Stimulated activated CD8-positive, alpha-beta memory T cell treated with anti-CD3 and anti-CD28 coated beads, Interleukin-7, amount 100 ng/mL, for 1 hour (primary cell): ENCODE measurements at places on chromosomes 5 and 9.

GRCh38 chr9:35952526-35953191, 5.3 kb downstream of the OR2S2 start:
- DNase-seq, result no peak

- DNase-seq, result no peak
These were observed 35.4 kb downstream of the F2R start for GRCh38 chr5:76751291-76751690.

GRCh38 chr5:39689919-39690318, 265.1 kb upstream of the DAB2 start:
- DNase-seq, result no peak

- DNase-seq, result no peak
These were observed 57.8 kb upstream of the LIFR start for GRCh38 chr5:38613992-38614836.

- no peak for DNase-seq
These were observed 27.3 kb downstream of the CPEB4 start for GRCh38 chr5:173915310-173916014.

GRCh38 chr5:178282391-178282790, 49.8 kb upstream of the PHYKPL start:
- no peak for DNase-seq

GRCh38 chr5:180631549-180632383, 17.6 kb downstream of the FLT4 start:
- no peak for DNase-seq

DNA sequence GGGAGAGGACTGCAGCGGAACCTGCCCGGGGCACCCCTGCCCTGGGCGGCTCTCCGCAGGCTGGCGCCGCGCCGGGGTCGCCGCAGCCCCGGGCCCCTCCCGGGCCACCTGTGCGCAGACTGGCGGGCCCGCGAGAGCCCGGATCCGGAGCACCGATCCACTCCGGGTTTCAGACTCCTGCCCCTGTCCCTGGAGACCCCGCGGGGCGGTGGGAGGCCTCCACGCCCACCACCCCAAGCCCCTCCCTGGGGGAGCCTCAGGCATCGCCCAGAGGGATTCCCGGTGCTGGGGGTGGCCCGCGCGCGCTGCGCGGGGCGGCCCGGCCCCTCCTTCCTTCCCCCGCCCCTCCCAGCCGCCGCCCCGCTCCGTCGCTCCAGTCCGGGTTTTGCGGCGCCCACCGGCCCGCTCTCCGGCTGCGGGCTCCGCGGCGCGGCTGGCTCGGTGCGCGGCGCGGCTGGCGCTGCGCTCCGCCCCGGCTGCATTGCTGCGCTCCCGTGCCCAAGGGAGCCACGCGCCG, at the start of gene UNC5A:
UNC5A (plus strand) TSS at position 479 of the 517 bp plus-strand sequence. CDS start 192 bp downstream, outside the sequence.
- DNase-seq, result no peak

GRCh38 chr5:135055396-135055795, 21.4 kb upstream of the PITX1 start:
- DNase-seq, result no peak

- DNase-seq, result no peak
These were observed 12.2 kb upstream of the SPDL1 start for GRCh38 chr5:169571355-169571754.

- no peak for DNase-seq
These were observed 159.9 kb downstream of the FANCC start for GRCh38 chr9:95157481-95158151.

DNA sequence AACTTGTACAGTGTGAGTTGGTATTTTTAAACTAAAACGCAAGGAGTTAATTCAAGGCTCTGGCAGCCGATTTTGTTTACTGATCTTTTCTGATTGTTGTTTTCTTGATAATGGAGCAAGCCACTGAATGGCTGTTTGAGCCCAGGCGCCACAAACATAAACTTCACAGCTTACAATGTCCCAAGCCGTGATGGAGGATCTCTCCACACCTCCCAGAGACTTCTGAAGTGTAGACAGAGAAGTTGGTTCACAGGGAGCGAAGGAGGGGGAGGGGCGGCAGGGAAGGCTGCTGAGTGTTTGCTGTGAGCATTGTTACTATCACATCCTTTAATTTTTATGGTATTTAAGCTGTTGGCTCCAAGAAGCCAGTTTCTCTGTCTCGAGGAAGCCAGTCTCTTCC, 14.7 kb downstream of the ISL1 start:
- no peak for DNase-seq

DNA sequence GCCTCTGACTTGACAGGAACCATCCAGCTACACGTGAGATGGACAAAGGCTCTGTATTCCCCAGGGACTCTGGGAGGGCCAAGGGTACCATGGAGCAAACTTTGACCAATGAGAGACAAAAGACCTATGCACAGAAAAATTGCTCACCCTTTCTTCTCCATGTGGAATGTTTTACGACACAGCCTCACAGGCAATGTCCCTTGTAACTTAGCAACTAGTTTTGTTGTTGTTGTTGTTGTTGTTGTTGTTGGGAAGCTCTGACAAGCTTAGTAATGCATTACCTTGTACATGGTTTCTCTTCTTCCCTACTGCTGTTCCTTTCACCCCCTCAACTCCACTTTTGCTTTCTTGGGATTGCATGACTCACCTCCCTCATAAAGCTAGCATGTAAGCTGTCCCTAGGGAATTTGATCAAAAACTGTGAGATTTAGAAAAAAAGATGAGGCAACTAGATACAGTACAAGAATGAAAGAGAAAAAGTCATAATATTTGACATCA, 550.9 kb downstream of the RAB3C start:
- no peak for DNase-seq

DNA sequence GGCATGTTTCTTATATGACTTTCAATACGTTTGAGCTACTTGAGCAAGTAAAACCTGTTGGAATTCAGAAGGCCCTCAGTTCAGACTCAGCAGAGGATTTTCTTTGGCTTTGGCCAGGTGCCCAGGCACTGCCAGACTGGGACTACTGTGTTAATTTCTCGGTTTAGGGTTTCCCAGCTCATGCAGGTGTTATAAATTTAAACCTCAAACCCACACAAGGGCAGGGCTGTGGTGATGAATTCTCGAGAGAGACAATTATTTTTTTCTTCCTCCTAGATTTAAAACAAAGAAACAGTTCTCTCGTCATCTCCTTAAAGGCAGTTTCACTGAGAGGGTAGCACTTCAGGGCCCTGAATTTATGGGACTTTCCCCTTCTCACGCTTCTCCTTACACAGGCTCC, 406.0 kb upstream of the PIK3R1 start:
- DNase-seq, result no peak

DNA sequence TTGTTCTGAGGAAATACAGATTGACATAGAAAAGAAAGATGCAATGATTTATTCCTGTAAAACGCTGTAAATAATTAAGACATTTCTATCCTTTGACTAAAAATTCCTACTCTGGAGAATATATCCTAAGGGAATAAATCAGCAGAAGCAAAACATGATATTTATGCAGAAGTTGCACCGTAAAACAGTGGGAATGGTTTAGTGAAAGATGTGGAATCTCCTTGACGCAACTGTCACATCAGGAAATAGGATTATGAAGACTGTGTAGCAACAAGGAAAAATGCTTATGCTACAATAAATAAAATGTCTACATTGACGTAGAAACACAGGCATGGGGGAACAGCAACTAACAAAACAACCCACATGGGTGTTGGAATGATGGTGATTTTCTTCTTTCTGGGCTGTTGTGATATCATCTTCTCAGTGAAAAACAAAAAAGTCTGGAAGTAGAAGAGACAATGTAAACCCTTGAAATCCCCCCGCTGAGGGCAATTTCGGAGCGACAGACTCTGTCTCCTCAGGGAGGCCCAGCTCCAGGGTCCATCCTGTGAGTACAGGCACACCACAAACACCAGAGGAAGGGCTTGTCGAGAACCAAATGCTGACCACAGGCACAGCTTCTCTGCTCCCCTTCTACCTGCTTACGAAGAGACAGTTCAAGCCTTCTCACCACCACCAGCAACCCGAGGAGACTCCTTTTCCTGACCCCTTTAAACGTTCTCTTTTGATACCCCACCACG, 25.2 kb downstream of the COL23A1 start:
- no peak for DNase-seq

- DNase-seq, result no peak
These were observed 14.0 kb upstream of the TNIP1 start for GRCh38 chr5:151094852-151095245.

DNA sequence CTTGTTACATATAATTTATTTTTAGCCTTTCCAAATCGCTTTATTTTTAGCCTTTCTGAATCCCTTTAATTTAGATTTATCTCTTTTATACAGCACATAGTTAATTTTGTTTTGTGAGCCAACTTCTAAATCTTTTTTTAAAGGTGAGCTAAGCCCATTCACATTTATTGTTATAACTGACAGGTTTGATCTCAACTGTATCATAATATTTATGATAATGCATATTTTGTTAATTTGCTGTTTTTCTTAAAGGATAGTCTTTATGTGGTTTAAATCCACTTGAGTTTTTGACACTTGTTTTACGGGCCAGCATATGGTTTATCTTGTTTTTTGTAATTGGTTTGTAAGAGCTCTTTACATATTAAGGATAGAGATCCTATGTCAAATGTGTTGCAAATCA, 177.8 kb upstream of the SMIM23 start:
- no peak for DNase-seq

- DNase-seq, result no peak
These were observed 543 bp upstream of the ANKRD33B start for GRCh38 chr5:10563110-10563944.

- no peak for DNase-seq
These were observed 29.1 kb downstream of the KCNIP1 start for GRCh38 chr5:170532935-170533334.

DNA sequence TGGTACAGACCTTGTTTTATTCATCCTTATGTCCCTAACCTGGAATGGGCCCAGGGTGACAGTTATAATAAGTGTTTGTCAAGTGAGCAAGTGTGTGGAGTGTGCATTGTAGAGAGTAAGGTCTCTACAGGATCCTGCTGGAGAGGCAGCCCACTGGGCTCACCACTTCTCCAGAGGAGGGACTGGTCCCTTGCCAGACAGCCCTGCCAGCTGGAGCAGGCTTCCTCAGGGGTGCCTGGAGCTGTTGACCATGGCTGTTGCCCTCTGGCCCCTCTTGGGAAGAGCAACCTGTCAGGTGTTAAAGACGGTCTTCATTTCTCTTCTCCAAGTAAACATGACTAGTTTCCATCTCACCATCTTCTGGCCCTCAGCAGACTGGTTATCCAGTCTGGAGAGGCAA, 20.0 kb downstream of the IRF1 start:
- no peak for DNase-seq

GRCh38 chr5:122701640-122702523, 73.0 kb upstream of the SNX2 start:
- no peak for DNase-seq

DNA sequence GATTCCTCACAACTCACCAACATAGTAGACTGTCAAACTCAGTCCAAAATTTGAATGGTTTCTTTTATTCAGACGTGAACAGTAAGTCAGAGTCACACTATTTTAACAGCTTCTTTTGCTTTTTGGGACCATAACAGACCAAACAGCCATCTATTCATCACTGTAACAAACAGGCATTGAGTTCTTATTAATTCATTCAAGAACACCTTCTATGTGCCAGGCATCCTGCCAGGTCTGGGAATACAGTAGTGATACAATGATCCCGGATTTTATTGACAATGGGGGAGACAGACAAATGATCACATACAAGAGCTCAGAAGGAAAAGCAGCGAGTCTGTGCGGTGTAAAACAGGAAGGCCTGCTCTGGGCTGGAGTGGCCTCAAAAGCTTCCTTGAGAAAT, 153.3 kb upstream of the ERCC6L2 start:
- DNase-seq, result no peak

- no peak for DNase-seq
These were observed 5.1 kb upstream of the SEPTIN8 start for GRCh38 chr5:132782101-132782500.

DNA sequence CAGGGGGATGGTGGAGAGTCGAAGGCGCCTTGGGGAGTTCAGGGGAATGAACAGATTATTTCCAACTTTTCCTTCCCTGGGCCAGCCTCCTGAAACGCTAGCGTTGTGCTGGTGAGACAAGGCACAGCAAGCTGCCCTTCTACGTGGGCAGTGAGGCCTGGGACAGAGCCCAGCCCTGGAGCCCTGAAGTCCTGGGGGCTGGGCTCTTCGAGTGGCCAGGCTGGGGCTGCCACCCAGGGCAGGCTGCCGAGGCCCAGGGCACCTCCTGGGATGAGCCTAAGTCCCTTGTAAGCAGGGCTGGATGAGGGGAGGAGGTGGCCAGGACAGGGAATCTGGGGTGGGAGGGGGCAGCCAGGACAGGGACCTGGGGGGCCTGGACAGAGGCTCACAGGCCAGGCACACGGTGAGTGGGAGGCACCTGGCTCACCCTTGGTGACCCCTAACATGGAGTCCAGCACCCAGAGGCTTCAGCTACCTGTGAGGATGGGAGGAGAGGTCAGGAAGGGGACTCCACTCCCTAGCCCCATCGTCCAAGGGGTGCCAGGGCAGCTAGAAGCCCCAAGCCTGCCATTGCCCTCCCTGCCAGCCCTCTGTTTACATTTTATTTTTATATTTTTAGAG, 1.3 kb upstream of the LCN12 start:
- no peak for DNase-seq

DNA sequence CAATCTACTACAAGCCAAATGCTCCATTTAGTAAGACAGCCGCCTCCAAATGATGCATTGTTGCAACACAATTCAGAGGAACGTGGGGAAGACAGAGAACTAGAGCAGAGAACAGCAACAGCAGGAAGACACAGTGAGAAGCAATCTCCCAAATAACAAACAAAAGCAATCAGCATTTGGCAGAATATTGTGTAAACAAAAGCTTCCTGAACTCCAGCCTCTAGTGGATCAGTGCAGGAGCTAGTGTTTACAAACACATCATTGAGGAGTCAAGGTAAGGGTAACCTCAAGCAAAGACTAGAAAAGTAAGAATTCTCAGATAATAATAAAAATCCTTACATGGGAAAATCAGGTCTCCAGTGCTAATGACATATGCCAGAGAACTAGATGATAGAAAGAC, 20.6 kb downstream of the FST start:
- no peak for DNase-seq

GRCh38 chr9:27489087-27489876, 34.8 kb upstream of the IFNK start:
- no peak for DNase-seq

DNA sequence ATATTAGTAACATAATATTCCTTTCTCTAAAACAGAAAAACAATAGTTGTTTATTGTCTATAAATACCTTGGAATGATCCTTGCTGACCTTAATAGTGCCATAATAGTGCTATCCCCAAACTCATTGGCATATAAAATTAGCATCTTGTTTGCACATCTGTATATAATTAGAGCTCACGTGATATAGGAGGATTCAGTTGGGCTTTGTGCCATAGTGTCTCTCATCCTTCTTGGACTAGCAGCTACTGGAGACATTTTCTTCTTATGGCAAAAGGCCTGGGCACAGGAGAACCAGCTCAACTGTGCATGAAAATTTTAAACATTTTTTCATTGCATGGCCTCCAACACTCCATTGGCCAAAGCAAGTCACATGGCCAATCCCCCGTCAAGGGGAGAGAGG, 342.5 kb downstream of the SPATA31D1 start:
- no peak for DNase-seq

DNA sequence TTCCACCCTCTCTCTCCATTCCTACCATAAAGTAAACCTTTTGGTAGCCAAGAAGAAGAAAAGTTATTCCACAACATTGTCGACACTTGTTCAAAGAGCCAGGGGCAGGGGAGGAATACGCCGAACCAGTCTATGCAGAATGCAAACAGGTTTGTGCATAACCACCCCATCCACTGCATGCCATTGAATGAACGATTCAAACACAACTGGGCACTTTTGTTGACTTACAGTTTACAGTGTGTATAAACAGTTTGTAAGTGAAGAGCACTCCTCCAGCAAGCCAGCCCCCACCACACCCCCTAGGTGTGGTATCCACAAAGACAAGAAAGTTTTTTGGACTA, 6.8 kb upstream of the S1PR3 start:
- no peak for DNase-seq

- DNase-seq, result no peak
These were observed 398.0 kb upstream of the SLC24A2 start for GRCh38 chr9:20186823-20187222.
